ENCODE measurements at places on chromosomes 12 and 14. TPM values are rescaled to one million over a fixed set of nuclear protein-coding genes. Genes with fewer than 3 reads are reported as not detected.

BEGAIN gene
- 8.8 TPM for total RNA-seq

SIX6 gene
- total RNA-seq = 44.8 TPM

LYZ gene
- 104 TPM for total RNA-seq

ANKRD33 gene
- total RNA-seq = 4.2 TPM

NFE2 gene
- total RNA-seq = 3.7 TPM

JAG2 gene
- total RNA-seq = 22.8 TPM

GPR65 gene
- total RNA-seq = 0.66 TPM

ENTPD5 gene
- 13.8 TPM for total RNA-seq

EML5 gene
- total RNA-seq = 45.7 TPM

MUCL1 gene
- not detected for total RNA-seq

ZNF385A gene
- total RNA-seq = 105 TPM

AHNAK2 gene
- total RNA-seq = 20.0 TPM

CAPZA3 gene
- not detected for total RNA-seq

ASIC1 gene
- total RNA-seq = 8.0 TPM

CACNA1C gene
- 16.3 TPM for total RNA-seq

ERG28 gene
- total RNA-seq = 7.5 TPM

C2CD5 gene
- 122 TPM for total RNA-seq

FAIM2 gene
- 26.3 TPM for total RNA-seq

P2RX2 gene
- total RNA-seq = not detected

GOLGA3 gene
- 86.0 TPM for total RNA-seq

TTC9 gene
- total RNA-seq = 8.9 TPM

OR4K13 gene
- total RNA-seq = not detected

BLTP3B gene
- 62.8 TPM for total RNA-seq

GPR132 gene
- total RNA-seq = 0.66 TPM

SLC7A7 gene
- total RNA-seq = 4.1 TPM

PIWIL1 gene
- total RNA-seq = 1.5 TPM

CMKLR1 gene
- 4.0 TPM for total RNA-seq

FAM90A1 gene
- 0.16 TPM for total RNA-seq

FOXN4 gene
- total RNA-seq = 3.4 TPM

FGF6 gene
- 1.8 TPM for total RNA-seq

EFS gene
- 33.1 TPM for total RNA-seq

VRTN gene
- total RNA-seq = not detected

C1QL4 gene
- 0.55 TPM for total RNA-seq

TAS2R50 gene
- total RNA-seq = 17.0 TPM

MIP gene
- 303 TPM for total RNA-seq

GUCY2C gene
- total RNA-seq = 0.11 TPM

ENDOU gene
- 1.4 TPM for total RNA-seq

LRFN5 gene
- total RNA-seq = 28.9 TPM

KLRC4 gene
- not detected for total RNA-seq

SOAT2 gene
- 0.44 TPM for total RNA-seq

LBHD2 gene
- total RNA-seq = not detected

FGD6 gene
- total RNA-seq = 23.4 TPM

ATP6V1D gene
- 117 TPM for total RNA-seq

GPR68 gene
- 2.1 TPM for total RNA-seq

ADCY4 gene
- total RNA-seq = 13.0 TPM

NTF3 gene
- 3.3 TPM for total RNA-seq

NPFF gene
- total RNA-seq = not detected

ARHGDIB gene
- total RNA-seq = 23.1 TPM

NRIP2 gene
- total RNA-seq = 3.7 TPM

CDCA3 gene
- 6.3 TPM for total RNA-seq

ACOT6 gene
- not detected for total RNA-seq

TTC6 gene
- 0.88 TPM for total RNA-seq

TROAP gene
- total RNA-seq = 6.2 TPM

NOPCHAP1 gene
- total RNA-seq = 12.9 TPM

Data from camera-type eye (tissue), 1 donor.